ENCODE measurements at places on chromosomes 16 and 17.

DNA sequence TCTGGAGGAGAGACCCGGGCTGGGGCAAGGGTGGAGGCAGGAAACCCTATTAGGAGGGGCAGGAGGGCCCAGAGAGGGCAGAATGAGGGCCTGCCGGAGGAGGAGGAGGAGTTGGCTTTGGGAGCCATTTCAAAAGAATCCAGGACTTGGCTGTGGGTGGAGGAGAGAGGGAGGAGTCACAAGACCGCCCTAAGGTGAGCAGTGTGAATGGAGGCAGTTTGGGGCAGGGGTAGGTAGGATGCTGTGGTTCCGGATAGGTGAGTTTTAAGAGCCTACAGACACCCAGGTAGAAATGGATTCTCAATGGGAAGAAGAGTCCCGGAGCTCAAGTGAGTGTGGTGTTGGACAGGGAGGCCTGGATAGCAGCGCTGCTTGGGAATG, 80.3 kb downstream of the ARHGAP23 start:
- no peak for DNase-seq

- no peak for DNase-seq
Measured at GRCh38 chr17:41424111-41424635, at the start of gene KRT37. Gene KRT37 (minus strand): TSS chr17:41424585. CDS start chr17:41424523, 62 bp downstream.

- DNase-seq: no peak
Measured at GRCh38 chr17:21194226-21194625, 19.7 kb downstream of the TMEM11 start.

DNA sequence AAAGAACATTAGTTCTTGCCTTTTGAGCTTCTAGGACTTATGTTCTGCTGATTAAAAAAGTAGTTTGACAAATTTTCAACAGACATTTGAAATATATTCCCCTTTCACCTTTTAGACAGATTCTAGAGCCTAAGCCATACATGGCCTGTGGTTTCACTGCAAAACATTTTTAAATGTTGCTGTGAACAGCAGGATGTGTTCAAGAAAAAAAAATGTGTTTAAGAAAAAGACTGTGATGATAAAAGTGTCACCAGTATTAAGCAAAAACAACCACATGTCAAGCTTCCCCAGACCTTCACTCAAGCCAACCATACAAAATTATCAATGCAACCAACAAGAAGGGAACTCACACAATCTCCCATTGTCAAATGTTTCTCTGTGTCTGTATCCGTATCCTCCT, 103.5 kb downstream of the SYCE1L start:
- no peak for DNase-seq

- no peak for DNase-seq
Measured at GRCh38 chr17:38881600-38882191, 11.8 kb downstream of the LASP1 start.

- DNase-seq: no peak
Measured at GRCh38 chr17:73390851-73391250, 79.0 kb upstream of the CDC42EP4 start.
